Right kidney (tissue), 9 donors: ENCODE measurements at places on chromosomes 4 and X.

DNA sequence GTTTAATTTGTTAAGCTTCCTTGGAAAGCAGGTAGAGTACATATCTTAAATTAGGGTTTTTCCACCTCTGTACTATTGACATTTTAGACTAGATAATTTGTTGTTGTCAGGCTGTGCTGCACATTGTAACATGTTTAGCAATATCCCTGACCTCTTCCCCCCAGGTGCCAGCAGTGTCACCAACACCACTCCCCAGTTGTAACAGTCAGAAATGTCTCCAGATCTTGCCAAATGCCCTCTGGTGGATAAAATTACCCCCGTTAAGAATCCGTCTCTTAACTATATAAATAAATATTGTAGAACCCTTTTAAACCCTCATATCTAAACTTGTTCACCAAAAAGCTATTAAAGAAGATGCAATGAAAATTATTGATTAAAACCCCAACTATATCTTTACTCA lies 161.5 kb downstream of the ARHGAP6 start:
- no peak for DNase-seq

GRCh38 chr4:6464842-6465588 lies 7.4 kb downstream of the PPP2R2C start:
- no peak for DNase-seq

- peak; percentile 19 for DNase-seq
These were observed 149.4 kb upstream of the CHRDL1 start for GRCh38 chrX:110944751-110945675.

GRCh38 chrX:134623293-134624045 lies 34.8 kb downstream of the PLAC1 start:
- DNase-seq = no peak

DNA sequence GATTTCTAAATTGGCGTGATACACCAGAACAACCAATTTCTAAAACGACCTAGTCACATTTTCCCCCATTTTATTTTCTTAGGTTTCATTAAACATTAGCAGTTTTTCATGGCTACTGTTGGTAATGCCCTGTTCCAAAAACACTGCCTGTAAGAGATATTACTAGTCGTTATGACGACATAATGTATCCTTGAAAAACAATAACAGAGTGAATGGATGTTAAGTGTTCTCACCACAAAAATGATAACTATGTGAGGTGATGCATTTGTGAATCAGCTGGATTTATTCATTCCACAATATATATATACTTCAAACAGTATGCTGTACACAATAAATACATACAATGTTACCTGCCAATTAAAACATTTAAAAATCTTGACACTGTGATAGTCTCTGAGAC lies 1147.6 kb upstream of the PCDH10 start:
- DNase-seq = no peak

DNA sequence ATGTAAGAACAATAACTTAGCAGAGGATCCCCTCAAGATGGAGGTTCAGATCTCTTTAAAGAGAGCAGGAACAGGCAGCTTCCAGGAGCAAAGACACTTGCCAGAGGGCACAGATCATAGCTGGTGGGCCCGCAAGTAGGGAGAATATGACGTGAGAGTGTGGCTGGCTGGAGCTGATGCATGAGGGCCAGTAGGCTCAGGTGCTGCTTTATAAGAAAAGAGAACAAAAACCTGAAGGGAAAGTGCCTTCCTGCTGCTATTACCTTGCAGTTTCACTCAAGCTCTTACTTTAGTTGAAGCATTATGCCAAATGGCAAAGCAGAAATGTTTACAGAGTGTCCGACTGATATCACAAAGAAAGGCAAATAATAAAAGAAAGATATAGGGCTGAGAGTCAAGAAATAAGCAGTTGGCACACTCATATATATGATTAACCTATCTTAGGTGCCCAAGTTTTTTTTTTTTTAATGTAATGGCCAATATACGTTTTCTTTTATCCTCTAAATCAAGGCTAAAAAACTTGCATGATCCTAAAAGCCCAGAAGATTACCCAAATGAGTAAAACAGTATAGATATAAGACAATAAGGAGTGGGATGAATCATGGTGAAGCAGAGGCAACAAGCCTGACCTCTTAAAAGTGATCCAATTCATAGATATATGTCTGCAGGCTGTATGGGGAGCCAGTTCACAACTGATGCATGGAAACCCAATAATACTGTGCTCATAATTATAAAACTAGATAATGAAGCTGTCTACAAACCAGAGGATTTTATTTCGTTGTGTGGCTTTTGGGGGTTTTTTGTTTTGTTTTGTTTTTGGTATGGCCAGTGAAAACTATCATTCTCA lies 12.6 kb downstream of the NR0B1 start:
- DNase-seq = no peak

DNA sequence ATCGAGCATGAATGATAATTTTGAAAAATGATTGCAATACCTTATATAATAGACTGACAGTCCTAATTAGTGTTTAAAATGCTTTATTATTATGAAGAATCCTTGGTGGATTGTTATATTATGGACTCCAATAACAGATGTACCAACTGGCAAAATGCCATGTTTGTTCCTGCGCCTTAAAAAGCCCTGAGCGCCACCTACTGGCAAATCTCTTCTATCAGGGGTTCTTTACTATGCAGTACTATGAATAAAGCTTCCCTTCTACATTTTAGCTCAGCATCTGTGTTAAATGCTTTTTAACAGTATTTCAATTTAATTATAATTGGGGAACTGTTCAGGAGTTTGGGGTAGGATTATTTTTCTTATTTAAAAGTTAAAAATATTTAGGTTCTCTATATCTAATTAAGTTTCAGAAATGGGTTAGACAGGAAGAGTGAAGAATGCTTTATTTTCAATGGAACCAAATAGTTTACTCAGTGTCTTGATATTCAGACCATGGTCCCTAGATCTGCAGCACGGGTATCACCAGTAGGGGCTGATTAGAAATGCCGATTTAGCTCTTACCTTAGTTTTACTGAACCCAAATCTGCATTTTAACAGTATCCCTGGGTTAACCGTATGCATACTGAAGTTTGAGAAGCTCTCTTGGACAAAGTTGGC lies 20.0 kb downstream of the CFAP97 start:
- peak; percentile 6 for DNase-seq

- no peak for DNase-seq
These were observed 69.3 kb upstream of the PDE5A start for GRCh38 chr4:119697887-119698393.

- no peak for DNase-seq
These were observed 30.3 kb upstream of the MAP3K15 start for GRCh38 chrX:19545651-19546050.

- DNase-seq = no peak
These were observed 362.9 kb downstream of the PDGFC start for GRCh38 chr4:156608651-156609050.

DNA sequence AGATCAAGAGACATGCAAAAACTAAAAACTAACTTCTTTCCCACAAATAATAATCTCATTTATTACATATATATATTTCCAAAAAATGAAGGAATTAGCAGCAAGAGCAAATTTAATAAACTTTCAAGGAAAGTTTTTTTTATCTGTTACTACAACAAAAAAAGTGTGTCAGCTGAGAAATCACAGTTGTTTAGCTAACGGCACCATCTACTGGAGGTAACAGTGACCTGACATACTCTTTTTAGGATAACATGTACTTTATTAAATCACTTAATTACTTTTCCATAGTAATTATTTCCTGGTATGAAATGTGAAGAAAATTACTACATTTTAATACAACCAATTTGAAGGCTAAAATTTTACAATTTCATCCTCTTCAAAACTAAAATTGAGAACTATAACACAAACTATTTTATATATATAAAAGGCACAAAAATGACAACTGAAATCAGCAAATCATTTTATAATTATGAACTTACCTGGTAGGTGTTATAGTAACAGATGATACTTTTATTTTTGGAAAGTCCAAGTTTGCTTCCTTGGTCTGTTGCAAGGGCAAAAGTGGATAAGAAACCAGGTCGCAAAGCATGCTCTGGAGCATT lies 9.1 kb downstream of the LAMTOR3 start:
- no peak for DNase-seq

DNA sequence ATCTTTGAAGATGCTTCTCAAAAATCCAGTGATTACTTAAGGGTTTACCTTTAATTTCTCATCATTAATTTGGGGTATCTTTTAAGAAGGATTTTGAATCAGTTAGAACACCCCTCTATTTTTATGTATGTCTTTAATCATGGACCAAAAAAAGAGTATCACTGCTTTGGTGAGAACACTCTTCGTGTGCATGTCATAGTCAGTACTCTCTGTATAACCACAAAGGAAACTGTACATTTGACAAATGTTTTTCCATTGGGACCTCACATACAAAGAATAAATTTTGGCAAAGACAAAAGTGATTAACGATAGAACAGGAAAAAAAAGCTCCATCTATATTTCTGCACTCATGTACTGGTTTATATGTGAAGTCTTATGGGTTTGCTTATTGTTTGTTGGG lies 31.3 kb downstream of the FAM241A start:
- DNase-seq = no peak

DNA sequence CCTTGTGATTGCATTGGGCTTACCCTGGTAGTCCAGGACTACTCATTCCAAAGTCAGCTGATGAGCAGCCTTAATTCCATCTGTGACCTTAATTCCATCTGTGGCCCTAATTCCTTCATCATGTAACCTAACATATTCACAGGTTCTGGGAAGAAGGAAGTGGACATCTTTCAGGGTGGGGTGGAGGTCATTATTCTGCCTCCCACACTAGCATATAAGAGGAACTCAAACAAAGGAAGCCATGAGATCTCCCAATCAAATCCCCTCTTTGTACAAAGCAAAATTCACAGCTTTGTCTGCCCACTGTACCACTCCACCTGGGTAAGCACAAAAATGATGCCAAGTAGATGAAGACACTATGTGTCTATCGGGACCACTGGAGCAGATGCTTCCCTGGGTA lies 87.3 kb downstream of the SLC2A9 start:
- no peak for DNase-seq

- DNase-seq = no peak
These were observed 646.5 kb upstream of the ACTRT1 start for GRCh38 chrX:128698573-128699181.

GRCh38 chr4:8463811-8464210 lies 23.2 kb downstream of the TRMT44 start:
- DNase-seq = no peak

DNA sequence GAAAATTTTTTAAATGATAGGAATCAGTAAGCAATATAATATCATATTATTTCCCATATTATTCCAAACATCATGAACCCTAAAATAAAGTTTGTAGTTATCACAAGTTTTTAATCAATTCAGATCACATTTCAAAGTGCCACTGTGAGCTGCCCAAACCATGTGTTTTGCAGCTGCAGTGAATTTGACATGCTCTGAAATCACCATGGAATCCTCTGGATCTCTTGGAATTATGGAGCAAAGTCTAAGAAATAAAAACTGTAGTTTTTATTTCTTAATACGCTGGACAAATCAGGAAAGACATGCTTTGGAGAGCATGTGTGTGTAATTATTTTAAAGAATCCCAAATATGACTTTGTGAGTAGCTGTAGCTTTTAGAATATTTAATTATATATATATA lies 262.7 kb downstream of the ANKRD50 start:
- no peak for DNase-seq

GRCh38 chr4:37615059-37615719 lies 71.0 kb downstream of the RELL1 start:
- DNase-seq = no peak

- no peak for DNase-seq
These were observed 15.3 kb downstream of the RNF4 start for GRCh38 chr4:2484185-2484584.

DNA sequence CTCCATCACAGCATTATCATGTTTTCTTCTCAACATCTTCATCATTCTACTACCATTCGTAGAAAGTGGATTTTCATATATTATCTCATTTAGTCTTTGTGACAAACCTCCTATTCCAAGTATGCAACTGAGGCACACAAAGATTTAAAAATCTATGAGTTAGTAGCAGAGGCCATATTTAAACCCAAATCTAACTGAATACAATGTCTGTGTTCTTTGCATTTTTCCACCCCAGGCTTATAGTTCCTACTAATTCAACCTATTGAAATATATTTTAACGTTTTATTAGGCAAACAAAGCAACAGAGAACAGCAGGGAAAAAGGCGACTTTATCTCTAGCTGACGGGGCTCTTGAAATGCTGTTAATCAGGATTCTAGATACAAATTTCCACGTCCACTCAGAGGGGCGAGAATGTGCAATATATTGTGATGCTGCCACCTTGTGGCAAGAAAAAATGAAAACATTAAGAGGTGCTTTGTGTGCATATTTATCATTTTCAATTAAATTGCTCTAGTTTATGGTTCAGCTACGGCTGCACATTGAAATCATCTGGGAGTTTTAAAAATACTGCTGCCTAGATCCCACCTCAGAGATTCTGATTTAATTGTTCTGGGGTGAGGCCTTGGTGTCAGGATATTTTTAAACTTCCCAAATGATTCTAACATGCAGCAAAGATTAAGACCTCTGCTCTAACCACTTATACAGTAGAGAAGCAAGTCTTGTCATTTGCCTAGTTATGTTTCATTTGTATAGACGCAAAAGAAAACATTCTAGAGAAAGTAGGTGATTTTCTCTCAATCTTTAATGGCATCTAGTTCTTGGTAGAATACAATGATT lies 315.9 kb downstream of the MAPK10 start:
- DNase-seq = peak; percentile 50

DNA sequence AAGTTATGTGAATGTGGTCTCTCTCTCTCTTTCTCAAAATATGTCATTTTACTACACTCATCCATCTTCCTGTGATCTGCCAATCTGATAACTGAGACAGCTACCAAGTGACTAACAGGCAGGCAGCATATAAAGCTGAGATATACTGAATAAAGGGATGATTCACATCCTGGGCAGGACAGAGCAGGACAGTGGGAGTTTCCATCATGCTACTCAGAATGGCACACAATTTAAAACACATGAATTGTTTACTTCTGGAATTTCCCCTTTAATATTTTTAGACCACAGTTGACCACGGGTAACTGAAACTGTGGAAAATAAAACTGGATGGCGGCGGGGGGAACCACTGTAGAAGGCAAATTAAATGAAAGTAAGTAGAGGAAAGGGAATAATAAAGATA lies 58.6 kb upstream of the DCTD start:
- no peak for DNase-seq

DNA sequence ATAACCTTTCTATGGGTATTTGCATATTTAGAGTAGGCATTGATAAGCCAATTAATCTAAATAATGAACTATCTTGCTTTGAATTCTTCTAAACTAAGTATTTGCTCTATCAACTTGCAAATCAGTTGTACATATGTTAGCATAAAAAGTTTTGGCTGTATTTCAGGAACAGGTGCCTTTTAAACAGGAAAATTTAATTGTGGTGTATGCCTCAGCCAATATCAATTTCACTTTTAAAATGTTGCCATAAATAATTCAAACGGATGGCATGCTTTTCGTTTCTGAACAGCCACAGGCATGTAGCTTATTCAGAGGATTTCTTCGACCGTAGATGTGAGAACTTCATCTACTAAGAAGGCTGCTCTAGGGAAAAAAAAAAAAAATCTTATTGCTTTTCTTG lies 99.9 kb downstream of the DCLK2 start:
- no peak for DNase-seq

GRCh38 chr4:2296631-2297601 lies 35.0 kb upstream of the MXD4 start:
- DNase-seq = no peak

GRCh38 chrX:71910986-71911730 lies 513 bp downstream of the NHSL2 start:
- peak; percentile 69 for DNase-seq
